ENCODE measurements at places on chromosomes 4 and X. TPM values are rescaled to one million over a fixed set of nuclear protein-coding genes. Genes with fewer than 3 reads are reported as not detected.

XKRX gene
- total RNA-seq: 28.7 TPM

DNA sequence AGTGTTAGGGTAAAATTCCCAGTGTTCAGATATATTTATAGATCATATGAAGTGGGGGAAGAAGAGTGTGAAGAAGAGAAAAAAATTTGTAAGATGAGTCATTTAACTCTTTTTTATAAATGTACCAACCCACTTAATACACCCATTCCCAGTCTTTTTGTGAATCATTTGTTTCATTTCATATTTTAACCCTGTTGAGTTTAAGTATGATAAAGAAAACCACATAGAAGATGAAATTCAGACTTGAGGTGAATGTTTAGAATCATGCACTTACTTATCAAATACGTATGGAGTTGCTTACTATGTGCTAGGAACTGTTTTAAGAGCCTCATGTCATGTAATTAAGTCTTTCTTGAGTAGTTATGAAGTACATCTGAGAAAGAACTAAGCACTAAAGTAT, 56.6 kb upstream of the DAPP1 start:
- H3K27me3 ChIP-seq: no peaks in the 10 kb centered on the region
- H3K4me3 ChIP-seq: no peak overlapping the region
- no peak for DNase-seq
- no peak overlapping the region for H3K27ac ChIP-seq

DNA sequence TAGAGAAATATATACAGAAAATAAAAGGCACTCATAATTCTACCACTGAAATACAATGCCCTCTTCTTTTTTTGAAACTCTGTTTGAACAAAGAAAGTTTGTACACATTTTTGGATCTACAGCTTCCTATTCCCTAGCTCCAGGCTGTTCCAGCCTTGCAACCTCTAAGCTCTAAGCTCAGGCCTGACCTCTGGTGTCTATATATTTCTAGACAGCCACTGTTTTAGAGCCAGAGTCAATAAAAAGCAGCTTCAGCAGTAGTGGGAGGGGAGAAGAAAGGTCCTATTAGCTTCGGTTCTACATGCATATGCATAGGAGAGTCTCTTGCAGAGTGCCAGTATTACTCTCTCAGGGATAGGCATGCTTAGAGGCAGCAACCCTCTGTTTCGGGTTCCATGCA, 39.7 kb downstream of the CLDN2 start:
- H3K27me3 ChIP-seq: no peaks in the 10 kb centered on the region
- peak; percentile 38 for DNase-seq
- no peak overlapping the region for H3K27ac ChIP-seq
- peaks cover 11% of the 10 kb centered on the region for H3K4me1 ChIP-seq

VSIG1 gene
- not detected for total RNA-seq

DNA sequence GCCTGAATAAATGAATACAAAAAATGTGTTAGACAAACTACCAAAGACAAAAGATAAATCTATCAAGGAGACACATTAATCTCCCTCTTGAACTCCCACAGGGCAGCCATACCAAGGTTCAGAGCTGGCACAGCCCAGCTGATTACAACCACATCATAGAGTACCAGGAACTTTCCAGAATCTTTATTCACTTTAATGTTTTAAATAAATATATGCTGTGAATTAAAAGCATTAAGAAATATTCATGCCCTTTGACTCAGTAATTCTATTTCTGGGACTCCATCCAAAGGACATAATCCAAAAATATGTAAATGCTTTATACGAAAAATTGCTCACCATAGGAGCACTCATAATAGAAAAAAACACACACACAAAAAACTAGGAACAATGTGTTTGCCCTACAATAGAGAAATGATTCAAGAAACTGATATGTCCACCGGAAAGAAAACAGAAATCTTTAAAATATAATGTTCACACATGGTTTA, 126.0 kb downstream of the LDB2 start:
- H3K4me1 ChIP-seq: no peaks in the 10 kb centered on the region
- H3K36me3 ChIP-seq: no peaks in the 10 kb centered on the region
- H3K4me3 ChIP-seq: no peak overlapping the region
- DNase-seq: no peak

DUSP21 gene
- not detected for total RNA-seq

DNA sequence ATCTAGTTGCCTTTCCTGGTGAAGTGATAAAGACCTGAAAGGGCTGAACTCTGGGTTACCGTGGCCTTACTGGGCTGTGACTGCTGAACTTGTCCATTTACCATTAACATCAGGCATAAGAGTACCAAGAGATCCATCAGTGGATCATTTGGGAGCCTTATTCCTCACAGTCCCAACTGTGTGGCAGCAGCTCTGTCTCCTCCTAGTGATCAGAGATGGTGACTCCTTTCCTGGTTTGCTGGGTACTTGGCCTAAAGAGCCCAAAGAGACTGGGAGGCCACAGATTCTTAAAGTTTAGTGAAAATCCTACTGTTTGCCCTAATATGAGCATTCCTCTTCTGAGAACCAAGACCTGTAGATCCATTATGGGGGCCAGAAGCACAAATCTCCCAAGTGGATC, 56.3 kb upstream of the ATP6AP2 start:
- no peaks in the 10 kb centered on the region for H3K27me3 ChIP-seq
- no peak for DNase-seq
- no peaks in the 10 kb centered on the region for H3K36me3 ChIP-seq
- no peak overlapping the region for H3K27ac ChIP-seq

DNA sequence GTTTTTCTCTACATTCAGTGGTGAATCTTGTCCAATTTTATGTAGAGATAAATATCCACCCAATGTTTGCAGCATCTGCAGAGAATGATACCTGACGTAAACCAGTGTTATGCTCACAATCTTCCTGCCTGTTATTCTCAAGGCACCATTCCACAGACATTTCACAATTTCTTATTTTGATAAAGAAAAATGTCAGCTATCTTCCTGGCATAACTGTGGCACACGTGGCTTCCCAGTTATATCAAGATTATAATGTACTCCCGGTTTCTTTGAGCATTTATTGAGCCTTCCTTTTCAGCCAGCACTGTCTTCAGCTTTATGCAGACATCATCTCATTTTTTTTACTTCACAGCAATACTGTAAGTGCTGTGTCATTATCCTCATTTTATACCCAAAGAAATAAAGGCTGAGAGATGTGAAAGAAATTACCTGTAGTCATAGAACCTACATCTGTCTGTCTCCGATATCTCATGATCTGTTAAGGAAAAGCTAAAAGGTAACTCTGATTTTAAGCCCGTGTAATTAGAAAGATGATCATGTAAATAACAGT, 1300.8 kb upstream of the TENM3 start:
- no peak overlapping the region for H3K27ac ChIP-seq
- H3K4me3 ChIP-seq: no peak overlapping the region
- H3K4me1 ChIP-seq: no peaks in the 10 kb centered on the region
- H3K36me3 ChIP-seq: no peaks in the 10 kb centered on the region
- no peaks in the 10 kb centered on the region for H3K27me3 ChIP-seq

DNA sequence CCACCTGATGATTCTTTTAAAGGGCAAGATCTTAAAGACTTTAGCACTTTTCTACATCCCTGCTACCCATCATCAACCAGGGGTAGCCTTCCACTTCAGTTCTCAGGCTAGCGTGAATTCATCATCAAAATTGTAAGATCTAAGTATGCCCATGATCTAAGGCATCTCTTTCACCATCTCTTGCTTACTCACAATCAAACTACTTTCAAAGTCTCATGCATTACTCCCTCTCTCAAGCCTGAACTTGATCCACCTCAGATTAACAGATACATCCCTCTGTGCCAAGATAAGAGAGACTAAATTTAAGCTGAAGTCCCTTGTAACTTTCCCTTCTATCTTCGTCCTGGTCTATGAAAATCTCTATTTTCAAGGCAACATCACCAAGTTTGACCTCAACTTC, 62.8 kb downstream of the DHX15 start:
- DNase-seq: no peak
- peaks cover 13% of the 10 kb centered on the region for H3K4me1 ChIP-seq
- H3K36me3 ChIP-seq: peaks cover 3% of the 10 kb centered on the region
- H3K27me3 ChIP-seq: no peaks in the 10 kb centered on the region
- no peak overlapping the region for H3K4me3 ChIP-seq
- no peak overlapping the region for H3K27ac ChIP-seq

DNA sequence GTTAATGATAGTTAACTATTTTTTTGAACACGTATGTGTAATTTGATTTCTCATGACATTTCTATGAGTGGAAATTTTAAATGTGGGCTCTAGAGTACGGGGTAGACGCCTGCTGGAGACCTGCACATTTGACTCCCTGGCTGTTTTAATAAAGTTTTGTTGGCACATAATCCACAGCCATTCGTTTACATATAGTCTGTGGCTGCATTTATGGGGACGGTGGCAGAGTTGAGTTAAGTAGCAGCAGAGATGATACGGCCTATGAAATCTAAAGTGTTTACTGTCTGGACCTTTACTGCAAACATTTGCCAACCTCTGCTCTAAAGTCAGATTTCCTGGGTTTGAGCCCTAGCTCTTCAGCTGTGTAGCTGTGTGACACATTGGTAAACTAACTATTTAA, 118.8 kb downstream of the CHRNA9 start:
- H3K27me3 ChIP-seq: no peaks in the 10 kb centered on the region
- H3K36me3 ChIP-seq: no peaks in the 10 kb centered on the region
- no peak for DNase-seq
- H3K4me3 ChIP-seq: no peak overlapping the region
- peaks cover 32% of the 10 kb centered on the region for H3K4me1 ChIP-seq

GRCh38 chr4:1061760-1062159, 50.3 kb downstream of the FGFRL1 start:
- H3K36me3 ChIP-seq: no peaks in the 10 kb centered on the region
- H3K27ac ChIP-seq: no peak overlapping the region
- no peaks in the 10 kb centered on the region for H3K4me1 ChIP-seq
- H3K4me3 ChIP-seq: no peak overlapping the region
- DNase-seq: no peak

GRCh38 chrX:16869393-16870094, 618 bp downstream of the RBBP7 start:
- no peaks in the 10 kb centered on the region for H3K27me3 ChIP-seq
- H3K27ac ChIP-seq: peak overlapping the region; percentile 99
- peaks cover 6% of the 10 kb centered on the region for H3K4me1 ChIP-seq
- peak overlapping the region; percentile 72 for H3K4me3 ChIP-seq
- H3K36me3 ChIP-seq: no peaks in the 10 kb centered on the region

DNA sequence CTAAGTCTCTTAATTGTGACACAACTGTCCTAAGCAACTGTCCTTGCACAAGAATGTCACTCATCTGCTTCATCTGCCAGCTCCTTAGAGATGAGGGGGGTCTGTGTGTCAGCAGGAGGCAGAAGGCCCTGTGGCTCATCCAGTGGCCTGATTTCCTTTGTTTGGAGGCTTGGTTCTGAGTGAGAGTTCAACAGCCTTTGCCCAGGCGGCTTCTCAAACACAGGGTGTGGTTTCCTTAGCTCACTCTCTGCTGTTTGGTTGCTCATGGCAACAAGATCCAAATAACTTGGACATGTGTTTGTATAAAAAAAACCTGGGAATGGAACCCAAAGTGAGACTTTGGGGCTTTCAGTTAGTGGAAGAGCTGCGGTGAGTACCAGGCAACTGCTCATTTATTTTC, 46.6 kb downstream of the MAP7D3 start:
- no peak overlapping the region for H3K27ac ChIP-seq
- no peaks in the 10 kb centered on the region for H3K27me3 ChIP-seq
- H3K4me1 ChIP-seq: peaks cover 10% of the 10 kb centered on the region

- DNase-seq: no peak
- no peaks in the 10 kb centered on the region for H3K27me3 ChIP-seq
- H3K4me1 ChIP-seq: no peaks in the 10 kb centered on the region
- H3K4me3 ChIP-seq: no peak overlapping the region
Measured at GRCh38 chrX:67693928-67694327, 150.1 kb downstream of the AR start.

DNA sequence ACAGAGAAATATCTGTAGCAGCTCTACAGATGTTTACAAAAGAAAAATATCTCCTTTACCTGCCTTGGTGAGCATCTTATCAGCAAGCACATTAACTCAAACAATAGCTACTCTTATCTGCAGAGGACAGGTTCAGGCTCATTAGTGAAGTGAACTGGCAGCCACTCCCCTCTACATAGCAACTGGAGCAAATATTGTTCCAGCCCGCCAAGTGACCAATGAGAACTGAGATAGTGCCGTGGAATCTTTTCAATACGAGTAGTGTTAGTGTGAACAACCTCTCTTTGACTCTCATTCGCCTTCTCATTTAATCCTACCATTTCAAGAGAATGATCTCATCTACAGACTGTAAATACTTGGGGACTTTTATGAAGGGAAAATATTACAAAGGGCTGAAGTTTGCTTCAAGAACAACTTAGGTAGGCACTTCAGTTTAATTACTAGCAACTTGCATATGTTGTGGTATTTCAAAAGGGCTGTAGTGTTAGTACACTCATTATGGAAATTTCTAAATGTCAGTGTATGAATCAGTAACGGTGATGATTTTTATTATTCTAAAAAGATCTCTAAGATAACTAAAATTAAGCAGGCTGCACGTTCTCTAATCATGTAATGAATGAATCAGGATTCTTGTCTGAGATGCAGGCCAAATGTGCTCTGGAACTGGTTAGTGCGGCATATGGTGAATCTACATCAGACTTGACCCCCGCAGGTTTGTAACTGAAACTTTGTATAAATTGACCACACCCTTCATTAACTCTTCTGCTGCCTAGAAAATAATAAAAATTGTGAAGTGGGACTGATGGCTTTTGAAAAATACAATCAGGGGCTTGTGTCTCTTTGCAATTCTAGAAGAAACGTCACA, 72.4 kb downstream of the PALLD start:
- H3K4me1 ChIP-seq: 0 out of 2 replicates have a peak, but pooled peaks cover 10% of the 10 kb centered on the region
- H3K27me3 ChIP-seq: no peaks in the 10 kb centered on the region
- H3K27ac ChIP-seq: no peak overlapping the region

DNA sequence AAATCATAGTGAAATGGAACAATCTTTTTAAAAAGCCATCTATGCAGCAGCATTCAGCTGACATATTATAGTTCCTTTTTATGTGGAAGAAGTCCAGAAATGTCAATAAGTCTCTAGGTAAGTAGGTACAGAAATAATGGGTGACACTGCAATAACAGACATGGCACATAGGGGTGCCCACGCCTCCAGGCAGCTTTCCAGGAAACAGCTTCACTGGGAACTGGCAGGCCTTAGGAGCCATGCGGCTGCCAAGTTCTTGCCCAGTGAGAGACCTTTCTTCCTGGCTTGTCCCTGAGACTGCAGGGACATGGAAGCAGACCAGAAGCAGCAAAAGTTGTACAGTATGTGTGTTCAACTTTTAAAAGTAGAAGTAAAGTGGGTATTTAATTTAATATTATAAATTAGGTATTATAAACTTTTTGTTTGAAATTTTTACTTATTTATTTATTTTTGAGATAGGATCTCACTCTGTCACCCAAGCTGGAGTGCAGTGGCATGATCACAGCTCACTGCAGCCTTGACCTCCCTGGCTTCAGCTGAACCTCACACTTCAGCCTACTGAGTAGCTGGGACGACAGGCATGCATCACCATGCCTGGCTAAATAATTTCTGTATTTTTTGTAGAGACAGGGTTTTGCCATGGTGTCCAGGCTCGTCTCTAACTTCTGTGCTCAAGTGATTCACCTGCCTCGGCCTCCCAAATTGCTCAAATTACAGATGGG, 12.1 kb upstream of the ETNPPL start:
- no peak overlapping the region for H3K4me3 ChIP-seq
- no peaks in the 10 kb centered on the region for H3K4me1 ChIP-seq
- no peak for DNase-seq
- no peaks in the 10 kb centered on the region for H3K36me3 ChIP-seq
- no peaks in the 10 kb centered on the region for H3K27me3 ChIP-seq

HERC6 gene
- total RNA-seq: 7.6 TPM

GRCh38 chr4:130071746-130072145, 975.8 kb downstream of the C4orf33 start:
- no peak for DNase-seq
- no peaks in the 10 kb centered on the region for H3K36me3 ChIP-seq
- H3K27me3 ChIP-seq: no peaks in the 10 kb centered on the region
- peaks cover 26% of the 10 kb centered on the region for H3K4me1 ChIP-seq

- no peaks in the 10 kb centered on the region for H3K4me1 ChIP-seq
- no peak overlapping the region for H3K27ac ChIP-seq
- no peaks in the 10 kb centered on the region for H3K27me3 ChIP-seq
- H3K36me3 ChIP-seq: no peaks in the 10 kb centered on the region
- H3K4me3 ChIP-seq: no peak overlapping the region
- no peak for DNase-seq
Measured at GRCh38 chrX:41348551-41348950, 14.6 kb downstream of the DDX3X start.

Measured in Caco-2 (cell line).